ENCODE measurements at places on chromosomes 2 and 18. TPM values are rescaled to one million over a fixed set of nuclear protein-coding genes. Genes with fewer than 3 reads are reported as not detected.

DNA sequence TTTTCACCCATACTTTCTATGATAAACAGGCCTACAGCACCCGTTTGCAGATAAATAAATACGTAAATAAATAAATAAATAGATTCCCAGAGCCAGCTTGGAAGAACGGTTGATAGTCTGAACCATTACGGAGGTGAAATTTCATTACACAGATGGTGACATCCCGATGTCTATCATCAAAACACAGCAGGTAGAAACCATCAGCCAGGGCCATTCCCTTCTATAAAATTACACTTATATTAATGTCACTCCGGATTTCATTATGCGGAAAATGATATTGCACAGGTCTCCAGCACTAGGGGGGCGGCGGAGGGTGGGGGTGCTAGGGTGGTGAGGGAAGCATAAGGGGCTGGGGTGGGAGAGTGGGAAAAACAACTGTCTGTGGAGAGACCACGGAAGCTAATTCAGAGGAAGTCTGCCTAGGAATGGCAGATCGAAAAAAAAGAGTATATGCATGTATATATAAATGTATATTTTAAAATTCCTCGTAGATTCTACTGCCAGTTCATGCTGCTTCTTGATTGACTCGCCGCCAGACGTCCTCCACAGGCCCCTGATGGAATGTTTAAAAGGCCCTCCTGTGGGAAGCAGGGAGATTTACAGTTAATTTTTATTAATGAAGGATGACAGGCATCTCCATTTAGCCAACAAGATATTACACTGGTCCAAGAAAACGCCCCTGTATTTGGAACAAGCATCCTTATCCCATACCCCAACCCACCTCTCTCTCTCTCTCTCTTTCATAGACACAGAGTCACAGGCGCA, 1906.0 kb upstream of the PIK3C3 start:
- no peak for DNase-seq

The VWA3B gene
- not detected for total RNA-seq

DNA sequence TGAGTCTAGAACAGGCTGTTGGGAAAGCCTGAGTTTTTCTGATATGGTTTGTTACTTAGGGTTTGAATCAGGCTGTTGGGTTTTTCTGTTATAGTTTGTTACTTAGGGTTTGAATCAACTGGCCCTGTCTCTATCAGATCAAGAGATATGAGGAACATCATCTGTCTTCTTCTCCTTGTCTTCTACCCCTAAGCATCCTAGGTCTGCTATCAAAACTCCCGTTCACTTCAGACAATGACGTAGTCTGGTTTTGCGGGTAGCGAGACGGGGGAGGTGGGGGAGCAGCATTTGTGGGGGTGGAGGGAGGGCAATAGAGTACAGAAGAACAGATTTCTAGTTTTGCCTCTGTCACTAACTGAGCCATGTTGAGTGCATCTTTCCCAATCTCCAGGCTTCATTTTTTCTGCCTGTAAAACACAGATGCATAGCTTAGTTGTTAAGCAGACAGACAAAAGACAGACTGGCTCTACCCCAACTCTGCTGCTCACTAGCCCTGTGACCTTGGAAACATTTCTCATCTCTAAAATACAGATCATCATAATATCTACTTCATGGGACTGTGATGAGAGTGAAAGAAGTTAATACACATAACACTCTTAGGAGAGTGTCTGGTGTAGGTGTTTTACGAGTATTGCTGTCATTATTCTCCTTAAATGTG, 9.1 kb downstream of the TNP1 start:
- DNase-seq: no peak

The SLC14A1 gene
- not detected for total RNA-seq

DNA sequence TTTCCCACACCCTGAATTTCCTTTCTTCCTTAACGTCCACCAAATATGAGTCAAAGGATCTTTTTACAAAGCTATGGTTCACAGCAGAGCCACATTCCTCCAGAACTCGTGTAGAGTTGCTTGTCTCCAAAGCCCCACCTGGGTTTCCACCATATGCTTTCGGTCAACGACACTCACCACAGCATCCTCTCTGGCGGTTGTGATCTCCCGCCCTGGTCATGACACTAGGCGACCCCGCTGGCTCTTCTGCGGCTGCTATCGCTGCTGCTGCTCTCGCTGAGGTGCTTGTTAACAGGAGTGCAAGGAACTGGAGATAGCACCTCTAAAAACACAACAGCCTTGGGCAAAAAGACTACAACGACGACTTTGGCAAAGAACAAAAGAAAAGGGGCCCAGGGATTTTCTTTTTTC, 340 bp downstream of the SLC40A1 start:
- peak; percentile 40 for DNase-seq

Data from HepG2 (cell line).